CD8-positive, alpha-beta T cell (primary cell): ENCODE measurements at places on chromosomes 7 and 10.
A peak's percentile ranks its signal among the peaks of the same experiment; 100 is the strongest.

- DNase-seq = no peak
Observed at GRCh38 chr10:16777473-16778370, 39.5 kb downstream of the RSU1 start.

DNA sequence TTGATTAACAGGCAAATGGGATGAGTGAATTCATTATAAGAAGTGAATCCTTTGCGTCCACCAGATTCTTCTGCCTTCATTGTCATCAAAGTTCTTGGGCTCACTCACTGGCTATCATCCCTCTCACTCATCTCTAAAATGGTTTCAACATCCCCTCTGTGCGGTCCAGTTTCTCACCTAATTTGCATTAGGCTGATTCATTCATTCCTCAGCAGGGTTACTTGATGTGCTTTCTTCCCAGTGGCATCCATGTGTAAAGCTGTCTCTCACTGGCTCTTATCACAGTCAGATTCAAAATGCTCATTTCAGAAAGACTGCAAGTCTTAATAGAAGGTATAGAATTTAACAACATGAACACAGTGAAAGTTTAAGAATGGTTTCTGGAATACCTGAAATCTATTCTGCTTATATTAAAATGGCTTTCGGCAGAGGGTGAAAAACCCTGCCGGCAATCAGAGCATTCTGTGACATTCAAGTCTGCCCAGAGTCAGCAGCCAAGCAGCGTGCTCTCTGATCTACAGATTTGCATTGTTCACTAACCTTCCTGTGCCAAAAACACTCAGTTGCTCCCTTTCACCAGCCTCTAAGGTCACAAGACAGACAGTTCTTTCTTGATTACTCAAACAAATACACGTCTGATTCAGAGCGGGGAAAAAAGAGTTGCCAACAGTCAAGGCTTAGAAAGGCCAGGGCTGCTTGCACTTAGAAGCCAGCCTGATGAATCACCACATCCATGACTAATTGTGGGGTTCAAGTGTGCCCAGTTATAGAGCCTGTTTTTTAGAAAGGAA is 106.7 kb downstream of the TES start:
- no peak for DNase-seq

- no peak for DNase-seq
Observed at GRCh38 chr7:99267481-99267840, 5.2 kb upstream of the MYH16 start.

- DNase-seq = no peak
Observed at GRCh38 chr10:18582803-18583202, 68.6 kb downstream of the NSUN6 start.

DNA sequence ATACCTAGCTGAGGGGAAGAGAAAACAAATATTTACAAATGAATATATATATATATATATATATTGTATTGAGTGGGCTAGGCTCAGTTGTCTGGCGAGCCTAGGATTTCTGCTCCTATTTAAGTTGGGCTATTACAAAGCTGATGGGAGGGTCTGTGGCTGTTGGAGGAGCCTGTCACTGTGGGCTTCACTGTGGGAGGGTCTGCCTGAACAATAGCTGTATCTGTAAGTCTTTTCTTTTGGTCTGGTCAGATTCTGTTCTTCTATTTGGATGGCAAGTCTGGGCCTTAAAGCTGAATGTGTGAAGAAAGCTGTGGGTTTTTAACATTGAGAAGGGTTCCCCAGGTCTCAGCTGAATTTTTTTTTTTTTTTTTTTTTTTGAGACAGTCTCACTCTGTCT is 220.6 kb upstream of the LYZL1 start:
- no peak for DNase-seq

- DNase-seq = peak; percentile 42
Observed at GRCh38 chr10:62634576-62634975, 169.9 kb upstream of the ADO start.

DNA sequence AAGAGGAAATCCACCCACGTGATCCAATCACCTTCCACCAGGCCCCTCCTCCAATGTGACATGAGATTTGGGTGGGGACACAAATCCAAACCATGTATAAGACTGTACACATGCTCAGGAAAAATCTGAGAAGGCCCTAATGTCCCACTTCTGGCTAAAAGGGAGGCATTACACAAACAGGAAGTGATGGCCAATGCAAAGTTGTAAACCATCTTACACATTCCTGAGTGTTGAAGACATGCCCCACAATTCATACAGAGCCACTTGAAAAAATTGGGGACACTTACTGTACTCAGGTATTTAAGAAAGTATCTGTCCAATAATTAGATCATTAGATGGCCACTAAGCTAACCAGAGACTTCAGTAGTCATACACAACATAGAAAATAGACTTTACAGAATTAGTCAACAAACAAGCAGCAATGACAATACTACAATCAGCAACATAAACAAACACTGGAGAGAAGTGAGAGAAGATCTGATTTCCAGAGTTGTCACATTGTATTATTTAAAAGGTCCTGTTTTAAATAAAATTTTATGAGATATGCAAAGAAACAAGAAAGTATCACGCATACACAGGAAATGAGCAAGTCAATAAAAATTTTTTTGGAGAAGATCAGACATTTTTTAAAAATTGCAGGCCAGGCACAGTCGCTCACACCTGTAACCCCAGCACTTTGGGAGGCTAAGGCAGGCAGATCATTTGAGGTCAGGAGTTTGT is 143.3 kb downstream of the DGKI start:
- DNase-seq = no peak

DNA sequence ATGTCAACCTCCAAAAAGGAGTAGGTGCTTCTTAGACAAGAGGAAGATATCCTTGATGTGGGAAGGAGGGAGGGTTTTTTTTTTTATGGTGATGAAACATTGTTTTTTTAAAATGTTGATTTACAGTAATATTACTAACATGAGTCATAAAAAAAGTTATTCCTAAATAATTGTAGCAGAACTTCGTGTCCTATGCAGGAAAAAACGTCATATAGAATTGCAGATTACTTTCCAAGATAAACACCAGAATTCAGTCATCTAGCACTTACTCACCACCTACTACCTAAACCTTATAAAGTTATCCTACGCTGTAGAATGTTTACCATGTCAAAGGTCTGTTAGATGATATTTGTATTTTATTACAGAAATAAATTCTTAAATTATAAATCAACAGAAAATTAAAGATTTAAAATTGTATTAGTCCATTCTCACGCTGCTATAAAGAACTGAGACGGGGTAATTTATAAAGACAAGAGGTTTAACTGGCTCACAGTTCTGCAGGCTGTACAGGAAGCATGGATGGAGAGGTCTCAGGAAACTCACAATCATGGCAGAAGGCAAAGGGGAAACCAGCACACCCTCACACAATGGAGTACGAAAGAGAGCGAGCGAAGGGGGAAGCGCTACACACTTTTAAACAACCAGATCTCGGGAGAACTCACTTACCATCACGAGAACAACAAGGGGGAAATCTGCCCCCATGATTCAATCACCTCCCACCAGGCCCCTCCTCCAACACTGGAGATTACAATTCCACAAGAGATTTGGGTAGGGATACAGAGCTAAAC is 105.2 kb upstream of the NEBL start:
- DNase-seq = no peak
